ENCODE measurements at places on chromosomes 2 and 18.

- no peak for DNase-seq
Observed at GRCh38 chr2:138476940-138477339, 24.6 kb upstream of the SPOPL start.

- DNase-seq: no peak
Observed at GRCh38 chr2:54456612-54457322, 640 bp downstream of the SPTBN1 start.

DNA sequence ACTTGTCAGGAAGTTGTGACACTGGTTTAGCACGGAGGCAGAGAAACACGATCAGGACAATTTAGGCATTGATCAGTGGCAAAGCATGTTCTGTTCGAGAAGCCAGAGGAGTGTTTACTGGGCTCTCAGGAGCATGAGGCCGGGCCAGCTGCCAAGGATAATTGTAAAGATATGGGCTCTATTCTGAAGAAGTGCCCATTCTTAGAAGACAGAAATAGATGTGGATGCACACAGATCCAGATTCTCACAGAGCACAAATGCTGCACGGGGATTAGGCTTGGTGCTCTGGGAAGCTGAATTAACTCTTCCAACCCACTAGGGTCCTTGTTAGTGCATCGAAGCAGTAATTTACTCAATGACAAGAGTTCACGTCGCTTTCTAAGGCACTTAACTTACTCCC, 16.2 kb downstream of the AFF3 start:
- DNase-seq: no peak

DNA sequence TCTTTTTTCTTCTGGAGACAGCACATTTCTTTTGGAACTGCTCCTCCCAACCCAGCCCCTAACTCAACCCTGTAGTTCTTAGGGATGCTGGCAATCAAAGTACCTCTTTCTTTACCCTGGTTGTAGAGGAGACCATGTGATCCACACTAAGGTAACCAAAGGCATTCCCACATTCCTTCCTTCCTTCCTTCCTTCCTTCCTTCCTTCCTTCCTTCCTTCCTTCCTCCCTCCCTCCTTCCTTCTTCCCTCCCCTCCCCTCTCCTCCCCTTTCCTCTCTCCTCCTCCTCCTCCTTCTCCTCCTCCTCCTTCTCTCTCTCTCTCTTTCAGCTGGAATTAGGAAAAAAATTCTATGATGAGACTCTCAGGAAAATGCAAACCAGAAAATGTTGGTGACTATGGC, 13.8 kb upstream of the RAPH1 start:
- DNase-seq: no peak

- no peak for DNase-seq
Observed at GRCh38 chr2:239156516-239157265, 244.1 kb downstream of the HDAC4 start.

GRCh38 chr2:212274215-212274614, 264.4 kb downstream of the ERBB4 start:
- DNase-seq: no peak

- DNase-seq: no peak
Observed at GRCh38 chr2:238774071-238774470, 73.8 kb upstream of the TWIST2 start.

All from T-helper 1 cell (primary cell).